ENCODE measurements at places on chromosomes 16 and 17. TPM values are rescaled to one million over a fixed set of nuclear protein-coding genes. Genes with fewer than 3 reads are reported as not detected.

GRCh38 chr16:7443142-7443541 lies 110.5 kb downstream of the RBFOX1 start:
- H3K4me1 ChIP-seq, result no peaks in the 10 kb centered on the region
- no peak overlapping the region for H3K27ac ChIP-seq
- no peak overlapping the region for H3K4me3 ChIP-seq
- H3K27me3 ChIP-seq, result no peaks in the 10 kb centered on the region
- H3K36me3 ChIP-seq, result no peaks in the 10 kb centered on the region

DNA sequence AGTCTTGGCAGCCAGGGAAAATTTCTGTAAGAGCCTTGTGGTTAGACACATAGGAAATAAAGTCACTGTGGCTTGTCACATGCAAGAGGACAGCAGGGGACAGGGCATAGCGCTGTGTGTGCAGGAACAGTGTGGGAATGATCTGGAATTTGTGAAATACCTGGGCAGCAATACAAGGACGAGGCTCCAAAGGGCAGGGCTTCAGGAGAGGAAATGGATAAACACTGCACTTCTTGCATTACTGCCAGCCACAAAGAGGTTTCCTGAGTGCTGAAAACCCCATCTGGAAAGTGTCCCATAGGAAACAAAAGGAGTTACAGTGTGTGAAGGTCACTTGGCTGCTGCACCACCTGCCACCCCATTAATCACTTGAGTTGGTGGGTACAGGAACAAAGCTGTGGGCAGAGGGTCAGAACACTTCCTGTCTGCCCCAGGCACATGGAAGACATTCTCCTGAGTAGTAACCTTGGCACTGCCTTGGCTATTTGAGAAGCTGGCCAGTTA lies 12.1 kb upstream of the HP start:
- H3K4me3 ChIP-seq, result no peak overlapping the region
- no peaks in the 10 kb centered on the region for H3K4me1 ChIP-seq
- no peaks in the 10 kb centered on the region for H3K27me3 ChIP-seq
- H3K36me3 ChIP-seq, result no peaks in the 10 kb centered on the region
- H3K27ac ChIP-seq, result no peak overlapping the region
- no peak for DNase-seq

DNA sequence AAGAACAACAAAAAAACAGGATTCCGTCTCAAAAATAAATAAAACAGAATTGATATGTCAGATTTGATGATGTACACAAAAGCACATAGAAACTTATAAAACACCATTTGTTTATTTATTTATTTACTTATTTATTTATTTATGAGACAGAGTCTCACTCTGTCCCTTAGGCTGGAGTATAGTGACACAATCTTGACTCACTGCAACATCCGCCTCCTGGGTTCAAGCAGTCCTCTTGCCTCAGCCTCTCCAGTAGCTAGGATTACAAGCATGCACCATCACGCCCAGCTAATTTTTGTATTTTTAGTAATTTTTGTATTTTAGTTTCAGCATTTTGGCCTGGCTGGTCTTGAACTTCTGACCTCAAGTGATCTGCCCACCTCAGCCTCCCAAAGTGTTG lies 21.4 kb downstream of the BCAS3 start:
- peaks cover 27% of the 10 kb centered on the region for H3K36me3 ChIP-seq
- H3K27me3 ChIP-seq, result no peaks in the 10 kb centered on the region

DNA sequence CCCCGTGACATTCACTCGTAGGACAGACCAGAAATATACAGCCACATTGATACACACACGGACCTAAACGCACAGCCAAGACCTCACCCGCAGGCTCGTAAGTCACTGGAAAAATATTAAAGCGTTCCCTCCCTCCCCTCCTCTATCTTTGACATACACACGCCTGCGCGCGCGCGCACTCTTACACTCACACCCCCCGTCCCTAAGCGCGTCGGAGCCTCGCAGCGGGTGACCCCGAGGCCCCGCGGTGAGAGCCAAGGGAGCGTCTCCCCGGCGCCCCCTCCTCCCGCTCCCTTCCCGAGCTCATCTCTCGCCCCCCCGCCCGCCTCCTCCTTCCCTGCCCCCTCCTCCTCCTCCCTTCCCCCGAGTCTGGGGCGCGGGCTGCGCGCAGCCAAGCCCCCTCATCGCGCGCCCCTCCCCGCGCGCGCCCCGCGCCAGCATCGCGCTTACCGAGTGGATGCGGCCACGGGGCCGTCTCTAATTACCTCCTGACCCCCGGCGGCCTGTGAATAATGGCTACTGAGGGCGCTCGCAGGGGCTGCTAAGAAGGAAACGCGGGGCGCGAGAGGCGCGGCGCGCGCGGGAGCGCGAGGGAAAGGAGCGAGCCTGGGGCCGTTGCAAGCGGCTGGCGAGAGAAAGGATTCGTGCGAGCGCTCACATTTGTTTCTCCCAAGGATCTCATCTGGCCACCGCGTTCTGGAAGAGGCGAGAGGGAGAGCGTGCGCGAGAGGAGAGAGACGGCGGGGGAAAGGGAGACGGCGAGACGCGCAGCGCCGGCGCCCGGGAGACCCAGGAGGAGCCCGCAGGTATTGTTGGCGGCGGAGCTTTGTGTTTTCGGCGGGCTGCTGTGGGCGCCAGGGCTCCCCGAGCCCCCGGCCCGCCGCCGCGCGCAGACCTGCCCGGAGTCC lies 42.4 kb downstream of the RAI1 start:
- H3K4me1 ChIP-seq, result peaks cover 38% of the 10 kb centered on the region
- DNase-seq, result peak; percentile 31
- peaks cover 1% of the 10 kb centered on the region for H3K27me3 ChIP-seq
- no peaks in the 10 kb centered on the region for H3K36me3 ChIP-seq
- peak overlapping the region; percentile 96 for H3K4me3 ChIP-seq
- peak overlapping the region; percentile 60 for H3K27ac ChIP-seq

DNA sequence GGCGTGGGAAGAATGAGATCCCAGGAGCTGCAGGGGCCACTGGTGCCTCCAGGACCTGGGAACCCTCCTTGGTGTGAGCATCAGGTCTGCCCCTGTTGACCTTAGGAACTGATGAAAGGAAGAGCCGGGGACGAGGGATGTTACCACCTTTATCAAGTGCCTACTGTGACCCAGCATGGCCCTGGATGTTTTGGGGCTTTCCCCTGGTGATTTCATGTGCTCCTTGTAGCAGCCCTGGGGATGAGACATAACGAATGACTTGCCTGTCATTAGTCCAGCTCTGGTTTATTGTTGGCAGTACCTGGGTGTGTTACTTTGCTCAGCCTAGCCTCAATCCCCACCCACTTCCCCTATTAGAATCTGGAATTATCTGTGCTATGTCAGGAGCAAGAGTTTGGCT lies 39.9 kb downstream of the WSCD1 start:
- H3K4me1 ChIP-seq, result no peaks in the 10 kb centered on the region
- H3K27me3 ChIP-seq, result peaks cover 24% of the 10 kb centered on the region
- DNase-seq, result no peak
- no peak overlapping the region for H3K27ac ChIP-seq
- no peak overlapping the region for H3K4me3 ChIP-seq

DNA sequence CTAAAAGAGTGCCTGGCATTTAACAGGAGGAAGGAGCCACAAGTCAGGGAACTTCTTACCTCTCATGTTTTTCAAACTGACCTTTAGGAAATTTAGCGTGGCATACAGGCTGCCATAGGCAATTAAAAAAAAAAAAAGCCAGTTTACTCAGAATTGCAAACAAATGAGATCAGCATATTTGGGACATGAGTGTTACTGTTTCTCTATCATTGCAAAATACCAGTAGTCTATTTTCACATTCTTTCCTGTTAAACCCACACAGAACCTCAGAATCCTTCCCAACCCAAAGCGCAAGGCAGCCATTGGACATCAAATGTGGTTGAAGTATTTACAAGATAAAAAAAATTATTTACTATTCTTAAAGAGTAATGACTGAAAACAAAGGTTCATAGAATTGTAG lies 366.4 kb upstream of the DYNLRB2 start:
- H3K4me1 ChIP-seq, result no peaks in the 10 kb centered on the region
- H3K27ac ChIP-seq, result no peak overlapping the region
- peaks cover 7% of the 10 kb centered on the region for H3K27me3 ChIP-seq
- H3K36me3 ChIP-seq, result no peaks in the 10 kb centered on the region
- DNase-seq, result no peak
- H3K4me3 ChIP-seq, result no peak overlapping the region

DNA sequence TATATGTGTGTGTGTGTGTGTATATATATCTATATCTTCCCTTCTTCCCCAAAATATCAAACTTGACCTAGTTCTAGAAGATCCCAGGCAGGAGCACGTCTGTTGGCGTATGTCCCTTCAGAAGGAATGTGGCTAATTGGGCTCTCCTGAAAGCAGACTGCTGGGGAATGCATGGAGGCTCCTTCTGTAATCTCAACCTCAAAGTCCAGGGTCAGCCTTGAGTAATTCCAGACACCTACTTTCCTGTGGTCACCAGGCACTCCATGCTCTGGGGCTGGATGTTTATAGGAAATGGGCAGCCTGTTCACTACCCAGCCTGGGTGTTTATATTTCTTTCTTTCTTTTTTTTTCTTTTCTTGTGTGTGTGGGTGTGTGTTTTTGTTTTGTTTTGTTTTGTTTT lies 13.4 kb downstream of the BCO1 start:
- H3K4me1 ChIP-seq, result no peaks in the 10 kb centered on the region
- no peak for DNase-seq
- peaks cover under 1% of the 10 kb centered on the region for H3K27me3 ChIP-seq
- H3K4me3 ChIP-seq, result no peak overlapping the region

DNA sequence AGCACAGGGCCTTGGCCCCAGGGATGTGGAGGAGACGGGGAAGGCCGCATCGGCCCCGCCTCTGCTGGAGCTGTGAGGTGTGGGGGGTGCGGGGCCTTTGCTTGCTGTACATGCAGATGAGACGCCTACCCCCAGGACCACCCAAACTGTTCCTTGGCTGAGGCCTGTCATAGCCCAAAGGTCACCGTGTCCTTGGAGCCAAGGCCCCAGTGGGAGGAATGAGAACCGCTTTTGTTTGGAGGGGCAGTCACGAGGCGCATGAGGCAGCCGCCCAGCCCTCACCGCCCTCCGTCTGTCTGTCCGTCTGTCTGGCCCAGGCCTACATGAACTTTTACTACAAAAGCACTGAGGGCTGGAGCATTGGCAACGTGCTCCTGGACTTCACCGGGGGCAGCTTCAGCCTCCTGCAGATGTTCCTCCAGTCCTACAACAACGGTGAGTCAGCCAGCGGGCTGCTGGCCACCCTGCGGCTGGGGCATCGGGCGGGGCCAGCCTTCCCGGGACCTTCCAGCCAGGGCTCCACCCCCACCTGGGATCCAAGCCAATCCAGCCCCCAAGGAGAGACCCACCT lies 8.8 kb downstream of the TAX1BP3 start:
- H3K27me3 ChIP-seq, result no peaks in the 10 kb centered on the region
- no peak overlapping the region for H3K27ac ChIP-seq
- no peaks in the 10 kb centered on the region for H3K36me3 ChIP-seq
- DNase-seq, result no peak

GRCh38 chr16:69852815-69853214 lies 90.7 kb downstream of the WWP2 start:
- DNase-seq, result no peak
- peaks cover 10% of the 10 kb centered on the region for H3K4me1 ChIP-seq
- no peaks in the 10 kb centered on the region for H3K27me3 ChIP-seq
- H3K4me3 ChIP-seq, result no peak overlapping the region
- H3K36me3 ChIP-seq, result peaks cover 65% of the 10 kb centered on the region
- H3K27ac ChIP-seq, result no peak overlapping the region

Gene GAS2L2
- total RNA-seq, result 0.36 TPM

Gene KCNJ12
- not detected for total RNA-seq

Gene GRB7
- not detected for total RNA-seq

Gene KCNG4
- total RNA-seq, result not detected

Gene PPP1R1B
- total RNA-seq, result not detected

Gene OR1A2
- total RNA-seq, result not detected

Gene KRTAP1-1
- total RNA-seq, result not detected

Gene RNF222
- total RNA-seq, result 0.18 TPM

Gene KRTAP2-1
- total RNA-seq, result not detected

Gene CA7
- total RNA-seq, result not detected

Gene KRT33B
- not detected for total RNA-seq

Gene ABCA9
- 0.30 TPM for total RNA-seq

All from naive thymus-derived CD8-positive, alpha-beta T cell (primary cell).